ENCODE measurements at places on chromosomes 4 and X.

DNA sequence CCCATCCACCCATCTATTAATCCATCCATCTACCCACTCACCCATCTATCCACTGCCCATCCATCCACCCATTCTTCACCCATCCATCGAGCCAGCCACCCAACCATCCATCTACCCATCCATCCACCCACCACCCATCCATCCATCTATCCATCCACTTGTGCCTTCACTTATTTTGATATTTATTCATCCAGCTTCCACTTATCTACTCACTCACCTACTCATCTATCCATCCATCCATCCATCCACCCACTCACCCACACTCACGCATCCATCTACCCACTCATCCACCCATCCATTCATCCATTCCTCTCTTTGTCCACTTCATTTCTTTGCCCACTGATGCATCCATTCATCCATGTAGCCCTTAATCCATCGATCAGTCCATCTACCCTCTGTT, 72.9 kb upstream of the AFAP1 start:
- DNase-seq: no peak

- DNase-seq: no peak
These were observed 30.9 kb upstream of the ABCG2 start for GRCh38 chr4:88189418-88189738.

DNA sequence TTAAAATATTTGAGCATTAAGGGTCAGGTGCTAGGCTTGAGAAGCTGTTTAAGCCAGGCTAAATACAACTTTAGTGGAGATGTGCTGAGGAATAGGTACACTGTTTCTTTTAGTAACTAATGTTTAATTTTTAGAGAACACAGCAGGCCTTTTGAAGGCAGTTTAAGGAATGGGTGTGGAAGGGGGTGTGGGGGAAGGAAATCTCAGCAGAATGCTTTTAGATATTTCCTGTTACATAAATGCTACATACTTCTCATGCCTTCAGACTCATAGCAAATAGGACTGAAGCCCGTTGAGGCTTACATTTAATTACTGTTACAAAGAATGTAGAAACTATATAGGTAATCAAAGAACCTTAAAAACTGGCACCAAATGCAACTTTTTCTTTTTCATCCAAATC, 66.3 kb downstream of the WWC2 start:
- no peak for DNase-seq

DNA sequence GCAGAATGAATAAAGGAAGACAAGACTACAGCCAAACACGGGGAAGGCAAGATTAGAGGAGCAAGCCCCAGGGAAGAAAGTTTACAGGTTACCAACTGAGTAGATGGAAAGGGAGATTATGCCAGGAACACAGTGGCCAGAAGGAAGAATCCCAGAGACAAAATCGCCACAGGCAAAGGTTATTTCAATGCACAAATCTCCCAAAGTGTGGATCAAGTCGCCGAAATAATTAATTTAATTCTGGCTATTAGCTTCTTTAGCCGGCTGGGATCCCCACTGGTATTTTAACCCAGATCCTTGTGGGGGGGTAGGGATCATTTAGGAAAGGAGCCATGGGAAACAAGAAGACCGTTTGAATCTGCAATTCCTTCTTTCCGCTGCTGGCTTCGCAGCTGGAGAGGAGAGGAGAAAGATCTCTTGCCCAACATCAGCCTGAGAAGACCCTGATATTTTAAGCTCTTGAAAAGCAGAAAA, 171.0 kb downstream of the DHX15 start:
- DNase-seq: no peak

GRCh38 chr4:43757147-43757546, 691.5 kb downstream of the KCTD8 start:
- no peak for DNase-seq

DNA sequence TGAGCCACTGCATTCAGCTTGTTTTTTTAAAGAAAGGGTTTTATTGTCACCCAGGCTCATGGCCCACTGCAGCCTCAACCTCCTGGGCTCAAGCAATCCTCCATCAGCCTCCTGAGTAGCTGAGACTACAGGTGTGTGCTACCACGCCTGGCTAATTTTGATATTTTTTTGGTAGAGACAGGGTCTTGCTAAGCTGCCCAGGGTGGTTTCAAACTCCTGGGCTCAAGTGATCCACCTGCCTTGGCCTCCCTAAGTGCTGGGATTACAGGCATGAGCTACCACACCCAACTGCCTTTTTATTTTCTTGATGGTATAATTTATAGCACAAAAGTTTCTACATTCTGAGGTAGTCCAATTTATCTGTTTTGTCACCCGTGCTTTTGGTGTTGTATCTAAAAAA, 38.9 kb downstream of the SAT1 start:
- no peak for DNase-seq

- DNase-seq: peak; percentile 83
These were observed 8.0 kb downstream of the TBC1D14 start for GRCh38 chr4:6917461-6918271.

DNA sequence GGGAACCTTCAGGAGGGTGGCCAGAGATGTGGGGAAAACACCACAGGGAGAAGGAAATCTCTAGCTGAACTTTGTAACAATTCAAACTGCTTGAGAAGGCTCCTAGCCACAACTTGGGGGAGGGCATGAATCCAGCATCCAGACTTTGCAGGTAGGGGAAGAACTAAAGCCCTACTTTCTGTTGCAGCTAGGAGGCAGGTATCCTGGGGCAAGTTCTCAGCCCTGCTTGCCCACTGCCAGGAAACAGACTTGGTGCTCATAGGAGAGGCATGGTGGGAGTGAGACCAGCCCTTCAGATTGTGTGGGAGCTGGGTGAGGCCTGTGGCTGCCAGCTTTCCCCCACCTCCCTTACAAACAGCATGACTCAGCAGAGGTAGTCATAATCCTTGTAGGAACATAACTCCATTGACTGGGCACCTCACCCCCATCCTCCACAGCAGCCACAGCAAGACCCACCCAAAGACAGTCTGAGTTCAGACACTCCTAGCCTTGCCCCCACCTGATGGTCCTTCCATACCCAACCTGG, 209.5 kb upstream of the CPEB2 start:
- DNase-seq: no peak

GRCh38 chr4:72390409-72390808, 178.6 kb downstream of the ADAMTS3 start:
- DNase-seq: no peak

- no peak for DNase-seq
These were observed 29.8 kb downstream of the HEPH start for GRCh38 chrX:66193821-66194220.

GRCh38 chr4:172356016-172356415, 542.8 kb downstream of the GALNTL6 start:
- DNase-seq: no peak

DNA sequence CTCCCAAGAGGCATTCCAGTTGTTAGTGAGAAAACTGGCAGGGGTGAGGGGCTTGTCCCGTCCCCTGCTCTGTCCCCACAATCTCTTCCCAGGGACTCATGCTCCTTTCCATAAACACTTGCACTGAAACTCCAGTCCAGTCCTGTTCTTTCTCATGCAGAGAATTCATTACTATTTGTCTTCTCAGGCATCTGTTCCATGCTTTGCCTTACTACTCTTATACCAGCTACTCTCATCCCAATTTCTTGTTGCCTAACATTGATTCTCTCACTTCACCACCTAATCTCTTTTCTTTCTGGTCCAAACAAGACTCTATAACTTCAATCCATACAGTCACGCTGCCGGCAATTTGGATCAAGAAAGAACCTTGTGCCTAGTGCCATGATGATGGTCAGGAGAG, 97.1 kb upstream of the VEGFC start:
- no peak for DNase-seq

DNA sequence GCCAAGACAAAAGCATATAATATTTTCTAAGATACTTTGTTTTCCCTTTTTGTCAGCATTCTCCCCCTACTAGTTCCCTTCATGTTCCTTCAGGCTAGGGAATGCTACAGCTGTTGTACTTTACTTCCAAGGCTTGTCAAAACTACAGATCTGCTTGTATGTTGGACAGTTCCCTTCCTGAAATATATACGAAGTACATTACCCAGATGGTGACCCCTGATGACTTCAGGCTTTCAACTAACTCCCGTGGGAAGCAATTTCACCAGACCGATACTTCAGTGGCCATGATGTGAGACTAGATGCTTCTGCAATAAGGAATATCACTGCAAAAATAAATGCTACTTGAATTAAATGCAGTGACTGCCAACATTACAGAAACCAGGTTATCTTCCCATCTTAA, 332.8 kb downstream of the SH2D1A start:
- DNase-seq: no peak

GRCh38 chr4:889516-889915, 42.6 kb downstream of the GAK start:
- DNase-seq: no peak

GRCh38 chr4:4185528-4185927, 41.2 kb downstream of the OTOP1 start:
- no peak for DNase-seq

DNA sequence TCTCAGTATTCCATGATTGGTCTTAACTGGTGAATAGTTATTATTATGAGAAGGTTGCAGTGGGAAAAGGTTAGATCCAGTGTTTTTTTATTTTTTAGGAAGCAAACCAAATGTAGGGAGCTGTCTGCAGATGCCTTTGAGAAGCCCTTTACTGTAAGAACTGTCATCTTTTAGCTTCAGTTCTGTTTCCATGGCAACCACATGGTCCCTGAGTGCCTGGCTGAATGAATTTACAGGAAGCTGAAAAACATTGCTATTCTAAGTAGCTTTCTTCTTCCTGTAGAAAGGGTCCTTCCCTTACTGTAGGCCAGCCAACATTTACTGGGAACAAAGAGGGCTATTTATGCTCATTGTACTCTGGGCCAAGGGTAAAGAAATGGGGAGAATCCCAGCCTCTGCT, 103.3 kb downstream of the DCLK2 start:
- no peak for DNase-seq
